ENCODE measurements at places on chromosomes 1 and 21.
A peak's percentile ranks its signal among the peaks of the same experiment; 100 is the strongest.

DNA sequence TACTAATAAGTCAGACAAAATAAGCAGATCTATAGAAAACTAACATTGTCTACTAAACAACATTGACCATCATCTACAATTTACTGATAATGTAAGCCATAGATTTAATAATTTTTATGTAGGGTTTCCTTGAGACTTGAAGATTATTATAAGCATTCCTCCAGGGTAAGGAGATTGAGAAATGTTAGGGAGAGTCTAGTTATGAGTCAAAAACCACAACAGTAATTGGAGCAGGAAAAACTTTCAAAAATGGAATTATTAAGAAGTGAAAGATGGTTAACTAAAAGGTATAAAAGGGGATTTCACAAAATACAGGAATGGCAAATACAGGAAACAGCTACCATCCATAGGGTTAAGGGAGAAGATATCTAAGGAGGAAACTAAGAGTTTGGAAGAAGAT lies 12.4 kb upstream of the UHMK1 start:
- no peak for DNase-seq

GRCh38 chr1:159937054-159937750 lies 8.2 kb downstream of the IGSF9 start:
- DNase-seq: no peak

GRCh38 chr1:36400514-36400824 lies 2.8 kb upstream of the LSM10 start:
- DNase-seq: no peak

GRCh38 chr21:42341776-42342542 lies 8.8 kb downstream of the TFF2 start:
- DNase-seq: no peak

DNA sequence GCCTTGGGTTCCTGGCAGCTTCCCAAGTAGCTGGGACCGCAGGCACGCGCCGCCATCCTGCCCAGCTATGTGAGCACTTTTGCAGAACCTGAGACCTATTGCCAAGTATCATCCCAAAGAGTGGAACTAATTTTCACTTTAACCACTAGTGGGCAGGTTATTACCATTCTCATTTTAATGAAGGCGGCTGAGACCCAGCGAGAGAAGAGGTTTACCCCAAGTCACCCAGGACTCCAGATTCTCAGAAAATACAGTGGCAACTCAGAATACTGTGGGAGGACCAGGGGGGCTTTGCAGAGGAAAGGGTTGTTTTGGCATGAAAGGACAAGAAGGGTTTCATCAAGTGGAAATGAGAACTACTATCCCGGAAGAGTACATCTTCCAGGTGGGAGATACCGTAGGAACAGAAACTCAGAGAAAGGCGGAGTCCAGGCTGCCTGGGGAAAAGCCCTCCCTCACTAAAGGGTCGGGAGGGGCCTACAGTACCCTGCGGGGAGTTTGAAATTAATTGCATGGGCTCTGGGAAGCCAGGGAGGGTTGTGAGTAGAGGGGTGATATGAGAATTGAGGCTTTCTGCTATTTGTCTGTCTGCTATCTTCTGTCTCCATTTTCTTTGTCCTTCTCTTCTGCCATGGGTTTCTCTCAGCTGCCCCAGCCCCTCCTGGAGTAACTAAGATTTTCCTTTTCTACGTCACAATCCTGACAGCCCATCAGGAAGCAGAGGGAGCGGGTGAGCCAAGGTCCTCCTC lies 7.2 kb upstream of the SEMA4A start:
- no peak for DNase-seq

GRCh38 chr1:10515976-10516750 lies 41.4 kb downstream of the PEX14 start:
- DNase-seq: no peak

- DNase-seq: no peak
Observed at GRCh38 chr1:230424391-230425251, 1.5 kb downstream of the PGBD5 start.

DNA sequence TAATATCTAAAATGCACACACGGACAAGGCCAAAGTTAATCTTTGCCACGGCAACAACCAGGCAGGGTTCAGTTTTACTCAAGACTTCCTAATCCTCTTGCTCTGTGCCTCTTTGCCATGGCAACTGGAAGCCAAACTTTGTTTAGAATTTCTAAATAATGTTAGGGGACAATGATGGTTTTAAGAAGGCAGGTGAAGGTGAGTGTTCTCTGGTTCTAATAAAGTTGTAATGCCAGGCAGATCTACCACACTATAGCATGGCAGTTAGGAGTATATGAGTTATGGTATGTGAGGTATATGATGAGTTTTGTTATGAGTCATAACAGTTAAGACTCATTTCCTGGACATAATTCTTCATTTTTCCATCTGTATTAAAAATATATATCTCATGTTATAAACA lies 2.7 kb downstream of the PTPRC start:
- no peak for DNase-seq

- no peak for DNase-seq
Observed at GRCh38 chr1:30790850-30791778, 33.5 kb upstream of the LAPTM5 start.

DNA sequence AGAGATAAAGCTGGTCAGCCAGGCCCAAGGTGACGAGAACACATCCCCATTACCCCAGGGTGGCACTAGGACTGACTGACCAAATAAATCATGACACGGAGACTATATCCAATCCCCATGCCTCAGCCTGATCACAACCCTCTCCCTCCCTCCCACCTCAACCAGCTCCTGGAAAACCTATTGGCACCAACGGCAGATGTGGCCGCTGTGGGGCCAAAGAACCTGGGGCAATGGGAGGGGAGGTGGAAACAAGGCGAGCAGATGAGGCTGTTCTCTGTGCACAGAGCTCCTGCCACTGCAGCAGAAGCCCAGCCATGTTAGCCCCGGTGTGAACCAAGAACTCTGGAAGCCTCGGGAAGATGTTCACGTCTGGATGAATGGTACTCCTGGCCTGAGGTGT lies 77.6 kb downstream of the CD247 start:
- DNase-seq: no peak

DNA sequence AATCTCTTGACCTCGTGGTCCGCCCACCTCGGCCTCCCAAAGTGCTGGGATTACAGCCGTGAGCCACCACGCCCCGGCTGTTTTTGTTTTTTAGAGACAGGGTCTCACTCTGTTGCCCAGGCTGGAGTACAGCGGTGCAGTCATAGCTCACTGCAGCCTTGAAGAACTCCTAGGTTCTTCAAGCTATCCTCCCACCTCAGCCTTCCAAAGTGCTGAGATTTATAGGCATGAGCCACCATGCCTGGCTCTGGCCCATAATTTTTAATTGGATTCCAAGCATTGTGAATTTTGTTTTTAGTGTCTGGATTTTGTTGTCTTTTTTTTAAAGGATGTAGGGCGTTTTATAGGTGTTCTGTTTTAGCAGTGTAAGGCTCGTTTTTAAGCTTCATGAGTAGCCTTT lies 28.6 kb upstream of the TXLNA start:
- DNase-seq: no peak

- no peak for DNase-seq
Observed at GRCh38 chr1:192399161-192399560, 82.4 kb downstream of the RGS21 start.

DNA sequence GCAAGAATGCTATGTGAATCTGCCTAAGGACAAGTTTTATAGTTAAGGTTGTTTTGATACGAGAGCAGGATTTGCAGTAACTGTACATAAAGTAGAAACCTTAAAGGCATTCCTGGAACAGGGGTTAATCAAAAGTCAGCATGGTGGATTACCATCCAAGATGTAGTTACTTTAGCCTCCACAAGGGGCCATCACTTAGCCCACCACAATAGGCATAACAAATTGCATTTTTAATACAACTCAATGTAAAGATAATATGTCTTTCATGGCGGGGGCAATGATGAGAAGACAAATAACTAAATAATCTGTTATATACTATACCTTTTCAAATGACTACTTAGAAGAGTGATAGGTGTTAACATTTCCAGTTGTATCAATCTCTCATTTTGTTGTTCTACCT lies 611.2 kb upstream of the ADGRL4 start:
- DNase-seq: no peak

DNA sequence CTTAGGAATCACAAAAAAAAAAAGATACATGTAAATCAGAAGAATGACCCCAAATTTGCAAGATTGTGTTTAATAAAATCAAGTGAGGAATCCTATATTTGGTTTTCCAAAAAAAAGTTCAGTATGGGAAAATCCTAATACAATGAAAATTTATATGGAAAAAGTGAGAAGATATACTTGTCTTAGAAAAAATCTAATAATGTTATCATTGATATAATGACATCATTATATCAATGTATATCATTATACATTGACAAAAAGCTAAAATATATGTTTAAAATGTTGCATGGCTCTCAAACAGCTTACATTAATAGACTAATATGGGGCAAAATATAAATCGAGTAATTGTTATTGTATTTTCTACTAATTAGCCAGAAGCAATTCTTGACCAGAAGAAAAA lies 37.0 kb downstream of the DPYD start:
- no peak for DNase-seq

GRCh38 chr1:76547916-76548315 lies 319.4 kb upstream of the ST6GALNAC5 start:
- DNase-seq: no peak

DNA sequence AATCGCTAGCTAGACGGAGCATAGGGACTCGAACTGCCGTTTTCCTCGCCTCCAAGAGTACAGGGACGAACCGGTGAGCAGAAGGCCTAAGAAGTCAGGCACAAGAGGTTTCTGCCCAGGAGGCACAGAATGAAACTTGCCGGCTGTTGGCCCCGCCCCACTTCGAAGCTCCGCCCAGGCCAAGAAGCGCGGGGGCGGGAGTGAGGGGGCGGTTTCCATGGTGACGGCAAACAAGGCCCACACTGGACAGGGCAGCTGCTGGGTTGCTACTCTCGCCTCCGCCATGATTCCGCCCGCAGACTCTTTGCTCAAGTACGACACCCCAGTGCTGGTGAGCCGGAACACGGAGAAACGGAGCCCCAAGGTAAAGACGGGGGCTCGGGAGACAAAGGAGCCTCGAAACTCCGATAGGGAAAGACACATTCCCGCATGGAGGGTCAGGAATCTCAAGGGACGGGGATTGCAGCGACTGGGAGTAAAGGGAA lies at the start of gene DNALI1:
TSS of gene DNALI1 (plus strand) at position 229 of the 485 bp plus-strand sequence. CDS start at position 284, 55 bp downstream.
- no peak for DNase-seq

GRCh38 chr1:20712215-20712577 lies 5.6 kb downstream of the KIF17 start:
- DNase-seq: no peak

GRCh38 chr1:226132728-226133503 lies 53.6 kb downstream of the ACBD3 start:
- DNase-seq: no peak

DNA sequence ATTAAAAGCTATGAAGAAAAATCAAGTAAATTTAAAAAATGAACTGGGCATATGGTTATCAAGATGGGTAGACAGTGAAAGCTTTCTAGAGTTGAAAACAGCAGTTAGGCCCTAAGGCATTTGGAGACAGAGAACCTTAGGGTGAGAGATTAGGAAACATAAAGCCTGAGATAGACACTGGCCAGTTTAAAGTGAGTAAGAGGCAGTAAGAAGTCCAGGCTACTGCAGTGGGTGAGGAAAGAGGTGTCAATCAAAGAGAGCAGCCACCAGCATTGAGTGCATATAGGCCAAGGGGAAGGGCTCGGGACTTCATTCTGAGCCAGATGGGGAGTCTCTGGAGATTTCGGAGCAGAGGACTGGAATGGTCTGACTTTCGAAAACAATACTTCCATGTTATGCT lies 1360.5 kb upstream of the ADGRL4 start:
- no peak for DNase-seq

- DNase-seq: no peak
Observed at GRCh38 chr1:200558866-200559459, 61.6 kb downstream of the KIF14 start.

- peak; percentile 69 for DNase-seq
Observed at GRCh38 chr1:244214009-244214967, 163.2 kb downstream of the ZBTB18 start.

GRCh38 chr1:209207126-209207700 lies 376.3 kb upstream of the CAMK1G start:
- no peak for DNase-seq

- DNase-seq: no peak
Observed at GRCh38 chr1:32014948-32015273, 1.2 kb downstream of the KHDRBS1 start.

DNA sequence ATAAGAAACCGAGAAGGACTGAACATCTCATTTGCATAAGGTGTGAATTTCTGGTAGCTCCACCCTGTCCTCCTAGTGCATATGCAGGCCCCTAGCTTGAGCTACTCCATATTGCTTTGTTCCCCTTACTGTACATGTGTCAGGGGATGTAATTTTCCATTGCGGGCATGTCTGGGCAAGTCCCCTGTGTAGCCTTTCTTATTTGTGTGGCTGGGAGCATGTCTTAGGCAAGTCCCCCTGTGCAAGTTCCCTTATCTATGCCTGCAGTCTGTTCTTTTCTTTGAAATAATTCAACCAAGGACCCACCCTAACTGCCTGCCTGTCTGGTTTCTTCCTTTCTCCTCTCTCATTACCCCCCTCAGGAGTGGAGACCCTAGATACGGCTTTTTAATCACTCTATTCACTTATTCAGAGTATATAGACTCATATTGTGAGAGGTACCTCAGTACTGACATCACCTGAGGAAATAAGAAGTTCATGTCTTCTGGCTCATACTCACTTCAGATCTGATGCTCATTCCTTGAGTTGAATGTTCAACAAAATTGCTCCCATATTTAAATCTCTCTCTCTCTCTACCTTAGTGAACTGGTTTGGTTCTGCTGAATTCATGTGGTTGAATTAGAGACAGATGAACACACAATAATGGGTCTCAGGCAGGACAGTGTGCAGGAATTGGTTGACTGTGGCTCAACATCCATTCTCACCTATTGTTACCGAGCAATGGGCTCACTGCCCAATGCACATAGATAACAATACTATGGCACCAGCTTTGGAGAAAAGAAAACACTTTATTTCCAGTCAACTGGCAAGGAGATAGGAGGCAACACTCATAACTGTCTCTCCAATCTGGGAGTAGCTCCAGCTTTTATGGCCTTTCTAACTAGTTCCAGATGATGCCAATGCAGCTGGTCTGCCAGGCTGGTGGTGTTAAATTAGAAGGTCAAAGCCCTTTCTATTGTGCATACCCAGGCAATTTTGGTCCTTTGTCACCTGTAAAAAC lies 27.9 kb upstream of the NPL start:
- DNase-seq: no peak
